ENCODE measurements at places on chromosomes 16 and 17.

GRCh38 chr16:54244061-54244886 lies 42.3 kb downstream of the IRX3 start:
- no peak for DNase-seq

DNA sequence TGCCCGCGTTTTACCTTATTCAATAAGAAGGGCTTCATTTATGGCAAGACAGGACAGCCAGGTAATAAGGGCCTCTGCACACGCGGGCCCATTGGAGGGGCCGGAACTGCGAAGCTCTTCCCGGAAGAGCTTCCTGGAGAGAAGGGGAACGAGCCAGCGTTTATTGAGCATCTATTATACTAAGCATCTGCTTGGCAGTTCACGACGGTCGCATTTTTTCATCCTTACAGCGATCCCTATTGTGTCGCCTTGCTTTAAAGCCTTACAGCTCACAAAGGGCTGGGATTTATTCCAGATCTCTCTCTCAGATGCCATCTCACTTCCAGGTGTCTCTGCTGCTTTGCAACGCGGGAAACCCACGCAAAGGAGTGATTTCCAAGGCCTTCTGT lies 546 bp downstream of the ZPBP2 start:
- no peak for DNase-seq

DNA sequence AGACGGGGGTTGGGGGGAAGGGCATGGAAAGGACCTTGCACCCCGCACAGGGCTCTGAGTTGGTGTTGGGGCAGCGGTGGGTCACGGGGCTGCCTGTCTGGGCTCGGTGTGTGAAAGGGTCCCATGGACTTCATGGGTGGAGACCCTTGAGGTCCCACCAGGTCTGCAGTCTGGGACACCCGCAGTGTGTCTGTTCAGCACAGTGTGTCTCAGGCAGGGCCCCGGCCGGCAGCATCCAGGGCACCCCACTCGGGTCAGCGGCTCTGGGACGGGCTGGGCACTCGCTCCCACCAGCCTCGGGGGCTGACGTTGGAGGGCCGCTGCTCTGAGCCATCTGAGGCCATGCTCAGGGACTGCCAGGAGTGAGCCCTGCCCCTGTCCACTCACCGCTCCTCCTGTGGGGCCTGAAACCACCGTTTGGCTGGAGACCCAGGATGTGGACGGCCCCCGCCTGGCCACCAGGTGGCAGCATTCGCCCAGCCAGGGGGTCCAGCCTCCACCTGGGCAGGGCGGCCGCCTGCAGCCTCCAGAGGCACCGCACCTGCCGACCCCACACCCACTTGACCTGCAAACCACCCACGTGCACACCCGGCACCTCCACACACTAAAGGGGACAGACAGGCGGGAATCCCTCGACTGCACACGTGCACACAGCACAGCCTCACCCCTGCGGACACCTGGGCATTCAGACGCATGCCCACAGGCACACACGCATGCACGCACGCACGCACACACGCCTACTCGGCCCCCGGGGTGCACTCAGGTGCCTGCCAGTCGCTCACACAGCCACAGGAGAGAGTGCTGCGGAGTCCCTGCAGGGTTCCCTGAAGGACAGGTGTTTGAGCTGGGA lies 10.1 kb upstream of the ZFPM1 start:
- DNase-seq: peak; percentile 54

DNA sequence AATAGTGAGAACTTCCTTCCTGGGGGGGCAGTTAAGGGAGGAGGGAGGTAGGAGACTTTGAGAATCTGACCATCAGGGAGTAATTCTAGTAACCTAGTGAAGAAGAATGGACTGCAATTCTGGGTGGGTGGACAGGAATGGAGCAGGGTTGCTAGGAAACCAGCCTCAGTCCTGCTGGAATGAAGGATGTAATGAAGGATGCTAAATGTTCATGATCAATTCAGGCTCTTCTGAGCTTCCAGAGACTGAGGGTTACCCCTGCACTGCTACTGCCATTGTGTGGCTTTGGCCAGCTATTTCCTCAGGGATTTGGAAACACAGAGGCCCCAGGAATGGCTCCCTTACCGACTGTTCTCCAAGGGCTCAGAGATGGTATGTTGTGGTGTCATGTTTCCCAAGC lies 116.4 kb downstream of the UTP18 start:
- DNase-seq: no peak

DNA sequence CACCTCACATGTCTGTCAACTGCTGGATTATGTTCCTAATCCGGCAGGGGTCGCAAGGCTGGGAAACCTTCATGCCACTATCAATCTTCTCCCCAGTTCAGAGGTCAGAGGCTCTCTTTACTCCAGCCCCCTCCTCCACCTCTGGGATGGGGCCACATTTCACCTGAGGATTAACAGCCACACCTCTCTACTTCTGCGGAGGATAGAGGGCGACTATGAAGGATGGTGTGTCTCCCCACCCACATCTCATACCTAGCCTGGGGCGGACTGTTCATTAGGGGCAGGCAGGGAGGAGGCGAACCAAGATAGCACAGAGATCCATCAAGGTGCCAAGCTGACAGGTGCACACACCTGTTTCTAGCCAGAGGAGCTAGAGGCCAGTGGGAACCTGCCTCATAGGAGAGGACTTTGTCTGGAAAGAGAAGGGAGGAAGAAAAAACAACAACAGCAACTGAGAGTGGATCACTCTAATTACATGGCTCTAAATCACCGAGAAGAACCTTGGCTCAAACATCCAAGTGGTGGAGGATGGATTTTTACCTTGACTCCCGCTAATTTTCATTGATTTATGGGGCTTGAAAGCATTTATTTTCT lies 41.9 kb upstream of the SKAP1 start:
- DNase-seq: no peak

DNA sequence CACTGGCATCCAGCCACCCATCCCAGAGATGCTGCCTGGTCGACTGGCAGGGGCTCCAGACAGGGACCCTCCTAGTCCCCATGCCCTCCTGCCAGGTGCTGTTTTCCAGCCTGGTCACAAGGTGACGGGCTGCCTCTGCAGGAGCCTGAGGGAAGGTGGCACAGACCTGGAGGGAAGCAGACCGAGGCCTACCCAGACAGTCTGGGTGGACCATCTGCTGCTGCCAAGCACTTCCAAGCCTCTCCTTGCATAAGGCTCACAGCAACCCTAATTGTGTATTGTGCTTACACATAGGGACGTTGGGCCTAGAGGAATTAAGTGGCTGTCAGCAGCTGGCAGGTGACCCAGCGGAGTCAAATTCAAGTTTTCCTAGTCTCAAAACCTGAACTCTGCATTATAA lies 90.1 kb upstream of the KCNJ18 start:
- no peak for DNase-seq

DNA sequence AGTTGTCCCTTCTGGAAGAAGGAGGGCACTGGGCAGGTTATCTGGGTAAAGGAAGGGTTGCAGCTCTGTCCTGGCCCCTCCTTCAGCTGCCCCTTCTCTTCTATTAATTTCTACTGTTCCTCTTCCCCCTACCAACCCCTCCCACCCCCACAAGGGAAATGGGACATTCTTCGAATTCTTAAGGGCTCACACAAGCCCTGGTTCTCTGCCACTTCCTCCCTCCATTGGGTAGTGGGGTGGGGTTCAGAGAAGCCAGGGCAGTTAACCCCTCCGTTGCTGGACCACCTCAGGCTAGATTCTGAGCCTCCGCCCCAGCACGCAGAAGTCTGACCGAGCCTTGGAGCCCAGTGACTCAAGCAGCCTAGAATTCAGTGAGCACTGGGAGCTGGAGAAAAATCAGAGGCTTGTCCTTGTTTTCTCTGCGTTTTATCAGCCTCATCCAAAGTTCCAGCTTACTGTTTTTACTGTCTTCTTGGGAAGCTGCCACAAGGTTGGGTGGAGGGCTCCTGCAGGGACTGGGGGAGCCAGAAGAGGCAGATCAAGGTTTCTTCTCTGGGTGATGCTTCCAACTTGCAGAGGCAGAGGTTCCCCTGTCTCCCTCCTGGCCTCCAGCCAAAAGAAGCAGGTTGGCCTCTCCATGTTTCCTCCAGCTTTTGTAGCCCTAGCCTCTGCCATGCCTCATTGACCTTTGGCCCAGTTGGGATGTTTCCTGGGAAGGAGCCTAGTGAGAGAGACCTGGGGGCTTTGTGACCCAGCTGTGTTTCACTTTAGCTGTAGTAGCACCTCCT lies 10.2 kb downstream of the LASP1 start:
- no peak for DNase-seq

GRCh38 chr16:88922114-88922825 lies 54.7 kb downstream of the CBFA2T3 start:
- no peak for DNase-seq

DNA sequence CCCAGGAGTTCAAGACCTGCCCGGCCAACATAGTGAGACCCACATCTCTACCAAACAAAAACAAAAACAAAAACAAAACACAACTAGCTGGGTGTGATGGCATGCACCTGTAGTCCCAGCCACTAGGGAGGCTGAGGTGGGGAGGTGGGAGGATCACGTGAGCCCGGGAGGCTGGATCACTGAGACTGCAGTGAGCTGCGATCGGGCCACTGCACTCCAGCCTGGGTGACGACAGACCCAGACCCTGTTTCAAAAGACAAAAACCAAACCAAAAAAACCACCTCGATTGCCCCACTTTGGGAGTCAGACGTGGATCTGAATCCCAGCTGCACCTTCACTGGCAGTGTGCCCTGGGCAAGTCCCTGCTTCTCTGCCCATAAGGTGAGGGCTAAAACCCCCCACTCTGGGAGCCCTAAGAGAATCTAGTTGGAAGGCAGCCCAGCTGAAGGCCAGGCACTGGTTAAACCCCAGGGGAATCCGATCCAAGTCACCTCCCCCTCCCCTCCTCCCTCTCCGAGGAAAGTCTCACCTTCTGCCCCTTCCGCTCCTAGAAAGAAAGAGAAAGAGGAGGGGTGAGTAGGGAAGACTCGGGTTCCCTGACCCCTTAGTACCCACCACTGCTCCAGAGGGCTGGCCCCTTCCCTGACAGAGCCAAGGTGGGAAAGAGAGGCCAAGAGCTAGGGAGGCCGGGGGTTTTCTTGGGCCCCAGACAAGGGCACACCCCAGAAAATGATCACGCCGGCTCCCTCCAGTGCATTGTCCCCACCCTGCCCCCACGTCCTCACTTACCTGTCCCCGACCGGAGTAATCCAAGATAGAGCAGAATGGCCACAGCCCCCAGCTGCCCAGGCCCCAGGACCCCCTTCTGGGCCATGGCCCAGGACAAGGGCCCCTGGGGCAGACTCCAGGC lies 647 bp downstream of the PRSS8 start:
- DNase-seq: no peak

DNA sequence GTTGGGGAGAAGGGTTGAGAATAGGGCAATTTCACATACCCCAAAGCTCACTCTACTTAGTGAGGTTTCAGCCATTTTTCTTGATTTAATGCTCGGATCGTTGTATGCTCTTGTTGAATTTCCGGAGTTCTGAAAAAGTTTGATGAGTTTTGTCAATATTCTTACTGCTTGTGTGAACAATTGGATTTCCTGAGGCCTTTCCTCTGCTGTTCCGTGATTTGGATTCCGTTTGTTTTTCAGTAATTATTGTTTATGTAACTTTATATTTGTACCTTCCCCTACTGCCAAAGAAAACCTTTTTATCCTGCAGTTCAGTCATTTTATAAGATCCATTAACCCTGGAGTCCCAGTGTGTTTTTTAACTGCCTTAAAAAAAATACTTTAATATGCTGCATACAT lies 62.9 kb downstream of the PHKB start:
- DNase-seq: no peak

GRCh38 chr16:30526137-30526822 lies at the start of gene ZNF768:
ZNF768 (minus strand) TSS chr16:30526566; CDS start chr16:30526413, 153 bp downstream.
- DNase-seq: no peak

GRCh38 chr16:5615868-5616642 lies 518.5 kb upstream of the EEF2KMT start:
- DNase-seq: no peak

DNA sequence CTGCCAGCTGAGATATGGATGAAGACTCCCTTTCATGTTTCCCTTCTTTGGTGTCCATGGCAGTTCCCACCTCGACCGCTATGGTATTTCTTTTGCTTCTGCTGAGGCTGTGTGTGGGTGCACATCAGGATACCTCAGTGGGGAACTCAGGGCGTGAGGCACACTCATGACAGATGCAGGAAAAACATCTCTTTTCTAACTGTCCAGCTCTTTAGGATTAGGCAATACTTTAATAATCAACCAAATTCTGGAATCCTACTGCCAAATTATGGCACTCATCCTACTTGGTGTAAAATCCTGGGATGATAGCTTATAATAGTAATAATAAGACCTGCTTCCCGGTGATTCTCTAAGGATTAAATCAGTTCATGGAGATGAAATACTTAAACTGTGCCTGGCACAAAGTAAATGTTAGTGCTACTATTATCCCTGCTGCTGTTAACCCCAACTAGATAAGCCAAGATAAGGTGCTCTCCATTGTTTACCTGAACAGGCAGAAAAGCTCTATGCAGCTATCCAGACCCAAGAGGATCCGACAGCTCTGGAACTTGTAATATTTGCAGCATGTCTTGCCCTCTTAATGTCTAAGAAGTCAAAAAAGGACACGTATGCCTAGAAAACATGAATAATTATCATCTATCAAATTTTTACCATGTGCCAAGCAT lies 543.3 kb downstream of the WWOX start:
- no peak for DNase-seq

- DNase-seq: no peak
Observed at GRCh38 chr17:5757314-5757907, 173.1 kb upstream of the NLRP1 start.

DNA sequence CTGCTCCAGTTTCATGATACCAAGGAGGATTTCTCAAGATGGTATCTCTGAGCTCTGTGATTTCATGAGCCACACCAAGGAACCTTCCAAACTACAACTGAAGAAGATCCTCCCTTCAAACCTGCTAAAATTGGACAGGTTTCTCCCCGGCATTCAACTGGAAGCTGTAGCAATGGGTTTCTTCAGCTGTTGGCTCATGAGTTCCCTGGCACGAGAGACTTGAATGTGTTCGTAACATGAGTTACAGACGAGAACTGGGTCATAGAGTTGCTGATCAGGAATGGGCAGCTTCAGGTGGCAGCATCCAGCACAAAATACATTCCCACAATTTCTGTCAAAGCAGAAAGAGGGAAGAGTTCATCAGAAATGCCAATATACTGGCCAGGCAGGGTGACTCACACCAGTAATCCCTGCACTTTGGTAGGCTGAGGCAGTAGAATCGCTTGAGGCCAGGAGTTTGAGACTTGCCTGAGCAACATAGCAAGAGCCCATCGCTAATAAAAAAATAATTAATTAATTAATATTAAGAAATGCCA lies 3.4 kb upstream of the HSF5 start:
- DNase-seq: no peak

- no peak for DNase-seq
Observed at GRCh38 chr17:80545499-80545826, 825 bp downstream of the RPTOR start.

- no peak for DNase-seq
Observed at GRCh38 chr16:74740795-74741304, 33.8 kb downstream of the FA2H start.

GRCh38 chr17:78422872-78423588 lies 44.6 kb downstream of the PGS1 start:
- no peak for DNase-seq

DNA sequence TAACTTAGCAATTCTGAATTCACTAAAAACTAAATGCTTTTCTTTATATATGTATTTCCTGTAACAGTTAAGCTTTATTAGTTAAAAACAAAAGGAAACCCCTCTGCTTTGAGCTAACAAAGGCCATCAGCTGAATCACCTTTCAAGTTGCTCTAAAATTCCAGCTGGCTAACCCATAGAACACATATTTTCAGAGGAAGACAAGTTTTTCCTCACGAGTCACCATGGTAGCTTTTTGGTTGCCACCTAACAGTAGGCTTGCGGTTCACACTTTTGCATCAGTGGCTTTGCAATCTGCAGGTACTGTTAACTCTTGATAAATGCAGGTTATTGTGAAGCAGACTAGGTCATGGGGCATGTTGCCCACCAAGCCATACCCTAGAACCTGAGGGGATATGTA lies 57.6 kb upstream of the IRX5 start:
- DNase-seq: no peak

- no peak for DNase-seq
Observed at GRCh38 chr16:77989846-77990245, 32.5 kb upstream of the CLEC3A start.
